BE2C (cell line): ENCODE measurements at places on chromosomes 2 and 18.

DNA sequence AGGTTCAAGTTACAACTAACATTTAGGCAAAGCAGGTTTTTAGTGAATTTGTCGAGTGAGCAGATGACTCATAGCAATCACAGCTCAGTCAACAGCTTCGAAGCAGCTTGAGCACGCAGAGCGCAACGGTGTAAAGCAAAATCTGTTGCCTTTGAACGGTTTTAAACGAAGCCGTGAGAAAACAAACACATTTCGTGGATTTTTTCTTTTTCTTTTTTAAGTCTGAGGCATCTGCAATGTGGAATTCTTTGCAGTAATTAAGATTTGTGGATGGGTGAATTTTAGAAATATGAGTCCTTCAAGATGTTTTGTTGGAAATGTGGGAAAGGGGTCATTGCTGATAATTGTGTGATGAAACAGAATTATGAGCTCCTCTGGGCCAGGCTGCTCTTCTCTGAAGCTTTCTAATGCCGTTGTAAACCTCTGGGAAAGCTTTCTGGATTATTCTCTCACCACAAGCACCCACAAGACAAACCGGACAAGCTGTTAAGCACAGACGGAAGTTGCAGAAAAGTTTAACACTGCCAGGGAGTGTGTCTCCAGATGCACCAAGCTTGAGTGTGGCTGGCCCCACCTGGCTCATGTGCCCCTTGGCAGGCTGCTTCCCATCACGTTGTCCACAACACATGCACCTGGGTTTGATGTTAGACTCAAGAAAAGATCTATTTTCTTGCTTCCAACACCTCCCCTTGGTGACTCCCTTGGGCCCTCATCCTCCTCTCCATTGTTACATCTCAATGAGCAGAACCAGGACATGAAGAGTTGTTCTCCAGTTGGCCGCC, 224.7 kb downstream of the ACKR3 start:
- no peak for DNase-seq

DNA sequence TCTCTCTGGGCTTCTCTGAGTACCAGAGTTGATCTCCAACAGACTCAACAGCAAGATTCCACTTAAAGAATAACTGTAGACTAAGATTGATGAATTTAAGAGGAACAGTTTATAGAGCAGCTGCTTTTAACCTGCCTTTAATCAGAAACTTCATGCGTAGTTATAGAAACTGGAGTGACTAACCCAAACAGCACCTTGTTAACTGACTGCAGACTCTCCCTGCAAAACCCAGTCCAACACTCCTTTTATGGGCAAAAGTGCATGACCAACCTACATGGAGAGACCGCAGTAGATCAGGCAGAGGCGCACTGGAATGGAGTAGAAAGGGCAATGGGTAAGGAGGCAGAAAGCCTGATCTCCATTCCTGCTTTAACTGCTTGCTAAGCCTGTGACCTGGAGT, 110.6 kb downstream of the NRP2 start:
- no peak for DNase-seq

DNA sequence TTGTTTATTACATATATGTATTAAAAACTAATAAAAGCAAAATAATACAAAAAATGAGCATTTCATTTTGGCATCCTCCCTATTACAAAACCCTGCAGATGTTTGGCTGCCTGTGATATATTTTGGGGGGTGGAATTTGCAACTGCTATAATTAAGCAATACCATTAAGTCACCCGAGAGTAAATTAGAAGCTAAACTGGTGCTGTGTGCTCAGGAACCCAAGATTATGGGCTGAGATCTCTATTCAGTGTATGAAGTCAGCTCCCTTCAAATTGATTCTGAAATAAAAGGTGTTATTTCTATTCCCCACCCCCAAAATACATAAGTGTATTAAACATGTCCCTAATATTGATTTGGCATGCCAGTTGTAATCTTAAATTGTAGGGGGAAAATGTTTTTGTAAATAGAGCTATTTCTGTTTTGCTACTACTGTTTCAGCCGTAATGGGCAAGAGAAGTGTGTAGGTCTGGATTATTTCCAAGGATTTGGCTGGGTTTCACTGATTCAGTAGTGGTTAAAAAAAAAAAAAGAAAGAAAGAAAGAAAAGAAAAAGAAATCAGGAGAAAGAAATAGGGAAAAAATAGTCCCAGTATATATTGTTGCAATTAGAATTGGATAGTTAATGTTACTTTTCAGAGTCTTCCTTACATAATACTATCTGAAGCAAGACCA, 110.9 kb downstream of the SS18 start:
- no peak for DNase-seq

GRCh38 chr2:85684806-85685205, 9.4 kb upstream of the GNLY start:
- no peak for DNase-seq

- no peak for DNase-seq
Measured at GRCh38 chr2:237916296-237916695, 50.5 kb upstream of the UBE2F start.
